ENCODE measurements at places on chromosomes 6 and 20.
A peak's percentile ranks its signal among the peaks of the same experiment; 100 is the strongest.

GRCh38 chr20:17799575-17800227 lies 99.9 kb downstream of the BANF2 start:
- DNase-seq, result peak; percentile 39

- no peak for DNase-seq
These were observed 59.7 kb downstream of the BANF2 start for GRCh38 chr20:17759449-17759848.

DNA sequence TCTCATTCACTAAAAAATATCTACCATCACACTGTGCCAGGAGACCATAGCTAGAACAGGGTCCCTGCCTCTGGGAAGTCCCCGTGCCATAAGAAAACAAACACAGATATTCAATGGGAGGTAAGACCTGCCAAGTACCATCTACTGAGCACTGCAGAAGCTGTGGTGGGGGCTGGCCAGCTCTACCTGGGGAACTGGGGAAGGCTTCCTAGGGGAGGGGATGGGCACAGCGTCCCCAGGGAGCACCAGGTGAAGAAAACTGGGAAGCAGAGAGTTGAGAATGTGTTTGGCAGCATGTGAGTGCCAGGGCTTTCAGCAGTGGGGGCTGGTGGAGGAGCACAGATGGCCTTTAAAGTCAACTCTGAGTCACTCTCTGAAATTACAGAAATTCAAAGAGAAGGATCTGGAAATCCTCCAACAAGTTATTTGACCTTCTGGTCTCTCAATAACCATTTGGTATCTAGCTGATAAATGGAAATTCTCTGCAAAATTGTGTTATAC lies 85.2 kb downstream of the SHLD1 start:
- DNase-seq, result no peak

GRCh38 chr6:156659822-156660198 lies 117.4 kb upstream of the ARID1B start:
- DNase-seq, result no peak

DNA sequence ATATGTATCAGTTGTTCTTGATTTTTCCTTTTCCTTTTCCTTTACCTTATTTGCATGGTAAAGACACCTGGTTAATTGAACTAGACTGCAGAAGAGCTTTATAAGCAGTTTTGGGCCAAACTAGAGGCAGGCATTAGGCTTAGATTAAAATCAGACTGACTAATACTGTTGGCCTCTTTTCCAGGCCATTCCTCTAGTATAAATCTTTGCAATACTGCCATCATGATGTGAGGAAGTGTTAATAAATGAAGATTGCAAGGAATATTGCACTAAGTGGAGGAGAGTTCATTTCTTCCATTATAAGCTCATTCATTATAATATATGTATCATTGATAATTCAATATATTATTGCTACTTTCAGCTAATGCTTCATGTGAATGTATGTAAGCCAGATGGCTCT lies 163.8 kb downstream of the MMUT start:
- DNase-seq, result no peak

DNA sequence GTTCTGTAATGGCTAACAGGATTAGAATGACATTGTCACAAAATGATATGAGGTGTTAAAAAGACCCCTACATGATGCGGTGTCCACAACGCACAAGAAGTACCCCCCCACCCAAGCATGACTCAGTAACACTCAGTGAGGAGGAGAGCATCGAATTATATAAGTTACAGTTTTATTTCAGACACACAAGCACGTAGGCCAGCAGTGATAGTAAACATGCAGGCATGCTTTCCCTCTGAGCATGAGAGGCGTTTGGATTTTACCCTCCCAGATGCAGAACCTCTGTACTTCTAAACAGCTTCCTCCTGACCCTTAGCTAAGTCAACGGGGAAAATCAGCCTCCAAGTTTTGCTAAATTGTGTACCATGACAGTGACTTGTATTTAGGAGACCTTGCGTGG lies 23.9 kb downstream of the GNAS start:
- no peak for DNase-seq

DNA sequence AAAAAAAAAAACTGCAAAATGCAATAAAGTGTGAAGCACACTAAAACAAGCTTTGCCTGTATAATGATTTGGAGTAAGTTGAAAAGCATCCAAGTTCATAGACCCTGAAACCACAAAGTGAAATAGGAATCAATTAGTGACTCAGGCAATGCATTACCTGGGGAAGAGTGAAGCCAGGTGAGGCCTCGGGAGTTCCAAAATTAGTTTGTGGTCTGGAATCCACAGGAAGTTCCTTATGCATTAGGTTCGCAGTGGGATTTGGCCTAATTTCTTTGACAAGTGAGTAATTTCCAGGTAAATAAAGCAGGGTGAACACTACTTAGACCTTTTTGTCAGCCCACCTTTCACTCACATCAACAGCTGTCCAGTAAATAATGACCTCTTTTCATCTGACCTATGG lies 490.8 kb downstream of the CBLN4 start:
- DNase-seq, result no peak

GRCh38 chr6:47034421-47034820 lies 7.7 kb downstream of the ADGRF1 start:
- no peak for DNase-seq

DNA sequence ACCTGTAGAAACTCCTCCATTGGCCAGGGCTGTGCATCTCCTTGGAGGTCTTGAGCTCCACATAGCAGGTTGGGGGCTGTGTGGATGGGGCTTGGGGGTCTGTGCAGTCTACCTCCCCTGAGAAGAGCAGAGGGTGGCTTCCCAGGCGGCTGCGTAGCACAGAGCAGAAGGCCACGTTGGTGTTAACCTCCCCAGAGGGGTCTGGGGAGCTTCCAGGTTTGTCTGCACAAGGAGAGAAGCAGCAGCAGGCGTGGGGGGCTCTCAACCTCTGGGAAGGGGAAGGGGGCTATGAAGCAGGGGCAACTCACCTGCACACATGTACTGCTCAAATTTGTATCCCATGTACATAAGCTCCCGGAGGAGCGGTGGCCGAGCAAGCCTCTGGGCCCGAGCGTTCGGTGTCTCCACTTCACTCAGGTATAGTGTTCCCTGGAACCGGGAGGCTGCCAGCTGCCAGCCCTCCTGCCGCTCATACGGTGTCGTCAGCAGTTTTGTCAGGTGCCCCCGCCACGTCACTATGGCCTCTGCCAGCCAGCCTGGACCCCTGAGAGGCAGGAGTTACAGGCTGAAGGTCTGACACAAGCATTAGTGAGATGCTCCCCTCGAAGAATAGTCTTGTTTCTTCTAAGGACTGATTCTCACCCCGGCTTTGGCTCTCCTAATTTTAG lies 1.2 kb downstream of the DXO start:
- no peak for DNase-seq

DNA sequence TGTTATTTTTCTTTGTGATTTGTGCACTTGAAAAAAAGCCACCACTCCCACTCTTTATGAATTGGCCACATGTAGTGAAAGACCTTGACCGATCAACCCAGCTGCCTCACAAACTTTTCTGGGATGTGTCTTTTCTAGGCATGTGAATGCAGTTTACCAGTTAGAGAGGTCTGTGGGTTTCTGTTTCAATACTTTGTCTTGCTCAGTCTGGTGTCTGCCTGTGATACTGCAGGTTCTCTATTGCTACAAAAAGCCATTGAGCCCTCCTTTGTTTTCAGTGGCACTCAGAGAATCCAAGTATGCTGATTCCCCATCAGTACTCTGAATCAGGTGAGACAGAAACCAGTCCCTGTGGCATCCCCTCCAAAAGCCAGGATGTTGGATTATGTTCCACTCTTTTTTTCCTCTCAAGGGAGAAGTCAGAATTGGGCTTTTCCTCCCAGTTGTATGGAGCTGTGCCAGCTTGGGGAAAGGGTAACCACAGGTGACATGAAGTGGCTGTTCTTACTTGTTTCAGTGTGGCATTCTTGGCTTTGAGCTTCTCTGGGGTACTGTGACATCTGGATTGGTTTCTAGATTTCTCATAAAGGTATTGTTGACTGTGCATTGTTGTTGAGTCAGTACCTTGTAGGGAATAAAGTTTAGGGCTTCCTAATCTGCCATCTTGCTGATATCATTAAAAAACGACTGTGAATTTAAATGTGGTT lies 26.3 kb upstream of the ZFP64 start:
- no peak for DNase-seq

GRCh38 chr6:166589337-166589731 lies 2.9 kb upstream of the RAMACL start:
- no peak for DNase-seq

DNA sequence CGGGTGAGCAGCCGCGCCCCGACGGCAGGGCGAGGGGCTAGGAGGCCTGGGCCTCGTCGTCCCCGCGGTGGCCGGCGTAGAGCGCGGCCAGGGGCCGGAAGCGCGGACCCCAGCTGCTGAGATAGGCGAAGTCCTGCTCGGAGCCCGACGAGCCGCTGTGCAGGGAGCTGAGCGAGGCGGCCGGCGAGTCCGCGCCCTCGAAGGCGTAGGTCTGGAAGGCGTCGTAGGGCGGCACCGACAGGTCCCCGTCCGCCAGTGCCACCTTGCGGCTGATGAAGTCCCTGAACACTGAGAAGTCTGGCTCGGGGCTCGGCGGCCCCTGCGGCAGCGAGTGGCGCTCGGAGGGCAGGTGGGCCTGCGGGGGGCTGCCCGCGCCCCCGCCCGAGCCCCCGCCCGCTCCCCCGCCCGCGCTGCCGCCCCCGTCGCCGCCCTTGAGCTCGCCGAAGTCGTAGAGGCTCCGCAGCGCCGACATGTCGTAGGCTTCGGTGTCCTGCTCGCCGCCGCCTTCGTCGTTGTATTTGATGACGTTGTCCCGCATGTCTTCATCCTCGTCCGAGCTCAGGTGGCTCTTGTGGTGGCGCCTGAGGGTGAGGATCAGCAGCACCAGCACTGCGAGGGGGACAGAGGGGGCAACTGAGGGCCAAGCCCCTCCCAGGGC lies 56.5 kb downstream of the CD40 start:
- DNase-seq, result peak; percentile 83

DNA sequence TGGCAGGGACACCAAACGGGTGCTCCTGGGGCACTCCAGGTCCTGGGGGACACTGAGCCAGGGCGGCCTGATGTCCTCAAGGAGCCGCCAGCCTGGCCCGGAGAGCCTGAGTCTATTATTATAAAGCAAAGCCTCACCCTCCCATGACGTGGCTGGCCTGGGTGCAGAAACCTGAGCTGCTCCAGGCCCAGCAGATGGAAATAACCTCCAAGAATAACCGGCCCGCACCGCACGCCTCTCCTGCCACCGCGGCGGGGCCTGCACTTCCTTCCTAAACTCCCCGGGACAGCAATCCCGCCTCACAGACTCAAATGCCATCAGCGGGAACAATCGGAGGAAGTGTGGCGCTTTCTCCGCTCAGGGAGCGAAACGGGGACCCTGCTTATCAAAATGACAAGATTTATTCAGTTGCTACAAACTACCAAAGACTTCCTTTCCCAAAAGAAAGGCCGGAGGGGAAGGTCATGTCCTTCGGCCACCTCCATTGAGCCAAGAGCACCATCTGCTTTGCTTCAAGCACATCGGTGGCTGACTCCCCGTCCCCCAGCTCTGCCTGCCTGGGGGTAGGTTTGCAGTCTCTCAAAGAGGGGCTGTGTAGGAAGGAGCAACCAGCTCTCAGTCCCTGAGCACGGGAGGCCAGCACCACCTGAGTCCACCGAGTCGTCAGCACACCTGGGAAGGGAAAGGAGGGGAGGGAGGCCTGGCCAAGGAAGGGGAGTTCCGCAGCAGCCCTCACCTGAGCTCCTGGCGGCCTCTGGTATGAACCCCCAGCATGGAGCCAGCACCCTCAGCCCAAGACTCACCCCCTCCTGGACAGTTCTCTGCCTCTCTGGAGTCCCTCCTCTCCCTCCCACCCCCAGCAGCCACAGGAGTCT lies 78.6 kb upstream of the QKI start:
- DNase-seq, result no peak

DNA sequence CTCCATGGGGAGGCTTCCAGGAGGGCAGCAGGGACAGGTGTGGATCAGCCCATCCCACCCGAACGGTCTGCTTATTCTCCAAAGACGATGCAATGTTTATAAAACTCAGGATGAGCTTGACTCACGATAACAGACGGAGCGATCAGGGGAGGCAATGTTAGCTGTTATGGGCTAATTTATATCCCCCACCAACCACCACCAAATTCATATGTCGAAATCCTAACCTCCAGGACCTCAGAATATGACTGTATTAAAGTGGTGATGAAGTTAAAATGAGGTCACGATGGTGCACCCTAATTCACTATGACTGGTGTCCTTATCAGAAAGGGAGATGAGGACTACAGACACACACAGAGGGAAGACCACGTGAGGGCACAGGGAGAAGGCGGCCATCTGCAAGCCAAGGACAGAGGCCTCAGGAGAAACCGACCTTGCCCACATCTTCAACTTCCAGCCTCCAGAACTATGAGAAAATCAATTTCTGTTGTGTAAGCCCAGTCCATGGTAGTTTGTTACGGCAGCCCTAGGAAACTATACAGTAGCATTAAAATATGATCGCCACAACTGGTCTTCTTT lies 7.0 kb downstream of the ADTRP start:
- no peak for DNase-seq

DNA sequence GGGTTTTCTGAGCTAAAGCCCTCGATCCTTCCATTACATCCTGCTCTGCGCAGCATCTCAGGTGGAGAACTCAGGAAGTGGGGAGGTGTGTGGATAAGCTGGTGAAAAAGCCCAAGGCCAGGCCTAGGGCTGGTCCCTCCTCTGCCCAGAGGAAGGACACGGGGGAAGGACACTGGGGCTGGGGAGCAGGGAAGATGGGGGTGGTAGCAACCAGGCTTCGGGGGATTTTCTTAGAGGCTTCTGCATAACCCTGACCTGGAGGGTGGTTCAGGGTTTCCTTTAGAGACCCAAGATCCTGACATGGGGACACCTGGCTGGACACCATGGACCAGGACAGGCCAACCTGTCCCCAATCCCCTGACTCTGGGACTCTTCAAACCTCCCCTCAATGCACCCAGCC lies 37.9 kb downstream of the SUN5 start:
- DNase-seq, result no peak

DNA sequence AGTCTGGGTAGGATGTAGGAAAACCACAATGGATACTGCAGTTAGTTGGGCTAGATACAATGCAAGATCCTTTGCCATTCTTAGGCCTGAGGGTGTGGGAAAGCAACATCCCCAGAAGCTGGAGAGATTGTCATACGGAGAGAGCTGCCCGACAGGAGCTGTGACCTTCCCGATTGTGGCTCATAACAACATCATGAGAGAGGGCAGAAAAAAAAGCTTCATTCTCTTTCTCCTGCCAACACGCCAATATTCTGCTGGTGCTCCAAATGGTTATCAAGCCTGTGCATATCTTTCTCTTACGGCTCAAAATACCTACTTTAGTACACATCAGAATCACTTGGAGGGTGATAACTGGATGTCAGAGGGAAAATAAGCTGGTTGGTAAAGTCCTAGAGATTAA lies 81.1 kb downstream of the IBTK start:
- no peak for DNase-seq

GRCh38 chr6:28980137-28980851 lies 24.8 kb downstream of the ZNF311 start:
- peak; percentile 79 for DNase-seq

Data from erythroblast (primary cell).